ENCODE measurements at places on chromosomes 6 and 20.

GRCh38 chr6:113969888-113970804, 802 bp downstream of the HDAC2 start:
- DNase-seq: peak; percentile 17

DNA sequence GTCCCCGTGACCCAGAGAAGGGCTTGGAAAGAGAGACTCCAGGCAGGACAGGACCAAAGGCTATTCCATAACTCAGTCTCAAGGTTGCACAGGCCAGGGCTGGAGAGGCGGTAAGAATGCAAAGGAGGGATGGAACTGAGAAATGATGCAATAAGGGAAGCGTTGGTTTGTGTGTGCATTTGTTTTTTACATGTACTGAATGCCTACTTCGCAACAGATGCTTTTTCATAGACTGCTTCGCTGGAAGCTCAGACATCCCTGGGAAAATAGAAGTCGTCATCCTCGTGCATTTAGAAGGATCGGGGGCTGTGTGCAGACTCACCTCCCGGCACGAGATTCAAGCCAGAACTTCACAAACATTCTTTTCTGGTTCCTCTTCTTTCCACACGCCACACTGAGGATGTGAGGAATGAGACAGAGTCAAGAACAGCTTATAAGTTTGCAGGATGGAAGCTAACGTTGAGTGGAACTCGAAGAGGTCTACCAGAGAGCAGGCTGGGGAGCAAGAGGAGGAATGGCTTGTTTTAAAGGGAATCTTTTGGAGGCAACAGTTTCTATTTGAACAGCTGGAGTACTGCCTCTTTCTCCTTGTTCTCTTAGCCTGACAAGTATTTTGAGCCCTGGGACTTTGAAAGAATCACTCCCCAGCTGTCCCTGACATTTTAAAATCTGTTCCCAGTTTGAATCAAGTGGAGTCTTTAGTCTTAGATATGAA, 19.3 kb upstream of the LY86 start:
- no peak for DNase-seq

- DNase-seq: peak; percentile 79
These were observed 97.4 kb downstream of the OR2B2 start for GRCh38 chr6:27814665-27815424.

- no peak for DNase-seq
These were observed 7.0 kb upstream of the NFATC2 start for GRCh38 chr20:51549474-51549873.

DNA sequence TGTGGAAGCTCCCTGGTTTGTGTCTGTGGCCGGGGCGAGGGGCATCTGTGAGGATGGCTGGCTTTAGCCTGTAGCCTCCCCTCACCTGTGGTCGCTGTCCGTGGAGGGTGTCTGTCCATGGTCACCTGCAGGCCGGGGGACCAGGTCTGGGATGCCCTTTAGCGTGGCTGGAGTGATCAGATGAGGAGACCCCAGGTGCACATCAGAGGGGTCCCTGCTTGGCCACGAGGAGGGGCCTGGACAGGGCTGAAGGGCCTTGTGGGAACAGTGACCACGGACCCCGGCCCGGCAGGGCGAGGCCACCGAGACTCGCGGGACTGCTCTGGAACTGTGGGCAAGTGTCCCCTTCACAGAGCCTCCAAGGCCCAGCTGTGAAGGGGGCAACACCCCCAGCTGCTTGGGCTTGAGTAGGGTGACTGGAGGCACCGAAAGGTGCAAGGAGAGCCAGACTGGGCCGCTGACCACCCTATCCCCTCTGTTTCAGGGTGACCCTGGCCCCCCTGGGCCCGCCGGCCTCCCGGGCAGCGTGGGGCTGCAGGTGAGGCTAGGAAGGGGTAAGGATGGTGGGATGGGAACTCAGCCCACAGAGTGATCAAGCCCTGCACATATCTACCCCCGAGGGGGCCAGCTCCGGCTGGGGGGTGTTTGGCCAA, 8.6 kb downstream of the COL9A3 start:
- DNase-seq: no peak

GRCh38 chr6:78984225-78984950, 93.7 kb downstream of the PHIP start:
- DNase-seq: no peak

DNA sequence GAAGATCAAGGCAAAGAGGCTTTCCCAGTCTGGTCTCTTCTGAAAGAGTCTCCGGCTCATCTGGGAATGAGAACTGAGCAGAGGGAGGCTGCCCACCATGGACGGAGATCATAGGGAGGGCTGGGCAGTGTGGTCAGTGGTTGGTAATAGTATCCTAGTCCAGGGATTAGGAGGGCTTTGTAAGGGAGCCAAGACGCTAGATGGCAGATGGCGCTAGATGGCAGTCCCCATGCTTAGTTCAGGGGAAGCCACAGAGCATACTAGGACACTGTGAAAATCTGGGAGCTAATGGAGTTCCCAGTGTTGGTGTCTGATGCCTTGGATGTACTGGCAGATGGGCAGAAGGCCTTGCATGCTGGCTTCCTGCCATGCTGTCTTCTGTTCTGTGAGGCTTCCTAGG, 21.7 kb upstream of the DAAM2 start:
- DNase-seq: no peak

GRCh38 chr6:110664933-110665332, 150.3 kb downstream of the CDK19 start:
- no peak for DNase-seq

DNA sequence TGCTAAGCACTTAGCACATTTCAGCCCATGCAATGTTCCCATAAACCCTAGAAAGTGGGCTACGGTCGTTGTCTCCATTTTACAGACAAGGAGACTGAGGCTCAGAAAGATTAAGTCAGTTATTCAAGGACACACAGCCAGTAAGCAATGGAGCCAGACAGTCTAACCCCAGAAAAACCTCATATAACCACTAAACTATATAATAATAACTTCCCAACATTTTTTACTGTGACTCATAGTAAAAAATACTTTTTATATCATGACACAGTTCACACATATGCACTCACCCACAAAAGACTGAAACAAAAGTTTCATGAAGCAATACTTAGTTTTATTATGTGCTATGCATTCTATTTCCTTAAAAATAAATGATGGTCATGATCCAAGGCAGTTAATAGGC, 66.2 kb upstream of the EYA2 start:
- DNase-seq: no peak
